ENCODE measurements at places on chromosomes 7 and 10.

GRCh38 chr10:104441329-104442000, 87.8 kb downstream of the CFAP58 start:
- DNase-seq: no peak

DNA sequence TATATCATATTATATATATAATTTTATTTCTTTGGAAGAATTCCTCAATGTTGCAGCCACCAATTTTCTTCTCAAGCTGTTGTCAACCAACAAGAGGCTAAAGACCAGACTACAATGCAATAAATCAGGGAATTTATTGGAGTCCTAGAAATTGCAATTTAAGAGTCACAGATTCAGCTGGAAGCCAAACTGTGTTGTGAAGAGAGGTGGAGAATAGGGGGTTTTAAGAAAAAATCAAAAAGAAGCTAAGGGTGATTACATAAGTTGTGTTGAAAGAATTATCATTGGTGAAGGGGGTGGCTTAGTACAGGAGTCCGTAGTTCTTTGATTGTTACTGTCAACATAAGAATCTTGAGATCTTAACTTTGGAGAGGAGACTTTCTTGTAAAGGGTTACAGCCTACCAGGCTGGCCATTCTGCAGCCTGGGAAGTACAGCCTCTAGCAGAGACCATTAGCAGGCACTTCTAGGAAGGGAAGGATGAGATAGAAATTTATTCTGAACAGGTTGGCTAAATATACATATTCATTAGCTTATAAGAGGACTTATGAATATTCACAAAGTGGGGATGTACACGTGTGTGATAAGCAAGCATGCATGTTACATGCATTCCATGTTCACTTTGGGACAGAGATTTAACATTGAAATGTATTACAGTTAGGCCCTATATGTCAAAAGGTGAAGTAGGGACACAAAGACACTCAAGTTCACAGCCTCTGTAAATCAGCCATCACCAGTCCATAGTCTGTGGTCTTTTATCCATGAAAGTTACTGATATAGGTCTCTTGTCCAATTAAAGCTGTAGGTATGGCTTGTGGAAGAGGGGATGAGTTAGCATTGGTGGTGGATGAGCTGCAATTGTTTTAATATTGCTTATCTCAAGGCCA, 8.3 kb upstream of the TMEM168 start:
- no peak for DNase-seq

GRCh38 chr10:96509017-96509641, 4.6 kb downstream of the TLL2 start:
- no peak for DNase-seq

- no peak for DNase-seq
These were observed 13.4 kb downstream of the HPS1 start for GRCh38 chr10:98433371-98433770.

DNA sequence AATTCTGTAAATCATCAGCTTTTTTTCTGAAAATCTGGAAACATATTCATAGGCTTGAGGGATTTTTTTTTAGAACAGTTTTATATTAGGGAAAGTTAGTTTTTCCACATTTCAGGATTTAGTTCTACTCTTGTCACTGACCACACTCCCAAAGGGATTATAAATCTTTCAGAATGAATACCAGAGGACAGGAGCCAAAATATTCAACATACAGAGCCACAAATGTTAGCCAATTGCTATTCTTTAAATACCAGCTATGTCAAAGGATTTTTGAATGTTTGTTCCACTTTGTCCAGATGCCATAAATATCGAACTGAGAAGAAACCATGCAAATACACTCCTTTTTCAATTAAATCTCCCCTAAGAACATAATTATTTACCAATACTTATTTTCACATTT, 50.7 kb downstream of the ODAD2 start:
- DNase-seq: no peak

GRCh38 chr10:106652279-106652678, 512.2 kb downstream of the SORCS1 start:
- no peak for DNase-seq

DNA sequence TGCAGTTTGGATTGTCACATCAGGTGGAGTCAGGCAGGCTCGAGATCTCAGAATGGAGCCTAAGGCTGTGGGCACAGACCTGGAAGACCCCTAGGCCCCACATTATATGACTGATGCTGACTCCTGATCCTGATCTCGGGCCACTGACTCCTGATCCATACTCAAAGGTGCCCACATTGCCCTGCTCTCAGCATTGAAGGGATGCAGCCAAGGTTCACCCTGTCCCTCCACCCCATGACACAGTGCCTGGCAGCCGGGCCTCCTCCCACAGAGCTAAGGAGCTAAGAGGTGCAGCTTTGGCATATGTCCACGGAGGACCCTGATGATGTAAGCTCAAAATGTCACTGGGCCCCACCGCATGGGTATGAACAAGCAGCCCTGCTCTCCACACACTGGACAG, 36.6 kb downstream of the TCERG1L start:
- no peak for DNase-seq

DNA sequence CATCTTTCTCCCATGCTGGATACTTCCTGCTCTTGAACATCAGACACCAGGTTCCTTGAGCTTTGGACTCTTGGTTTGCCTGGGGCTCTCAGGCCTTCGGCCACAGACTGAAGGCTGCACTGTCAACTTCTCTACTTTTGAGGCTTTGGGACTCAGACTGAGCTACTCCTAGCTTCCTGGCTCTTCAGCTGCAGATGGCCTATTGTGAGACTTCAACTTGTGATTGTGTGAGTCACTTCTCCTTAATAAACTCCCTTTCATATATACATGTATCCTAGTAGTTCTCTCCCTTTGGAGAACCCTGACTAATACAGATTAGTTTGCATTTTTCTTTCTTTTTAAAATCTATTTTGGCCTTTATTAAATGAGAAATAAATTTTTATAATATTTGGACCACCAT, 276.2 kb upstream of the SEMA3C start:
- no peak for DNase-seq

DNA sequence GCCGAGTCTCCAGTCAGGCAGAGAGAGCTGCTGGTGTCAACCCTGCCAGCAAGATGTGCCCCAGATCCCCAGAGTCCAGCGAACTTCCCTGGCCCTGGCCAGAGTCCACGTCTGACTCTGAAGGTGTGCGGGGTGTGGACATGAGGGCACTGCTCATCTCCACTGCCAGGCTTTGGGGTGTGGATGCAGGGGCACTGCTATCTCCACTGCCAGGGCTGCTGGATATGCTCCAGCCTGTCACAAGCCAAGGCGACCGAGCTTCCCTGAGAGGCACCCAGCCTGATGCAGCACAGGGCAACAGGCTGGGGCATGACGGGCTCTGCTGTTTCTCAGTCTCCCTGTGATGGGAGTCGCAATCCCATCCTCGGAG, 596.8 kb downstream of the PTPRN2 start:
- DNase-seq: no peak

DNA sequence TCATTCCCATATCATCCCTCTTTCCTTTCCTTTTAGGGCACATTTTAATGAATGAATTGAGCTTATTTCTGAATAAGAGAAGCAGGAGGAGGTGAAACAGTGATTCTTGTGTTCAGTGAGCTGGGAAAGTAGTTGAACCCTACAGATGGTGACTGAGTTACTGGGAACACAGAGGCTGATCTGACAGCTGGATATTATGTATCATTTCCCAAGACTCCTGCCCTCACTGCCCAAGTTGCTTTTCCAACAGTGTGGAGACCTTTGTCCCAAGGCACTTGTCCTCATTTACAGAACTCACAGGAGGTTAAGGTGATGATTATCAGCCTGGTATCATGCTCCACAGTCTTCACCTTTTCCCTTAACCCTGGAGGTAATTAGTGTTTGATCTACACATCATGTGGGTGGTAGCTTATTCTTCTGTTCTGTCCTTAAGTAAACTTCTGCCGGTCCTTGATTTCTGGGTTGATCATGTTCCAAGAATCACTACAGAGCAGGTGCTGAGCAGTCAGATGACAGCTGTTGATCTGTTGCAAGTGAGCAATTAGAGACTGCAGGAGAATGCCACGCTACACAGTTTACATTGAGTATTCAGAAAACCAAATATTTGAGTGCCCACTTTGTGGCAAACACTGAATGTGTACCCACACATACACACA, 2.6 kb downstream of the PRLHR start:
- no peak for DNase-seq

DNA sequence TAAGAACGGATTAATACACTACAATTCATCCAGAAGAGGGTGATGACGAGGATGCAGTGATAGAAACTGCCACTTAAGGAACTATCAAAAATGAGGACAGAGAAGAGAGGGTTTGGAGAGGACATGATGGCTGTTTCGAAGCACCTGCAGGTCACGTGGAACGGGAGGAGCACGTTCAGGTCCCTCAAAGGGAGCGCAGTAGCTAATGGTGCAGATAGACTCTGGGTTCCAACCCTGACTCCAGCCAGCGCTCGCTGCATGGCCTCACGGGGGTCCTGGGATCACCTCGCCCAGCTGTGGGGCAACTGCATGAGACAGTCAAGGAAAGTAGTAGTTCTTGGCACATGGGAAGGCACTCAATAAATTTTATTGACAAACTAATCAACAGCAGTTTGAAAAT, 208.6 kb upstream of the RNF32 start:
- DNase-seq: no peak

- DNase-seq: no peak
These were observed 899.1 kb upstream of the AUTS2 start for GRCh38 chr7:68699090-68699711.

DNA sequence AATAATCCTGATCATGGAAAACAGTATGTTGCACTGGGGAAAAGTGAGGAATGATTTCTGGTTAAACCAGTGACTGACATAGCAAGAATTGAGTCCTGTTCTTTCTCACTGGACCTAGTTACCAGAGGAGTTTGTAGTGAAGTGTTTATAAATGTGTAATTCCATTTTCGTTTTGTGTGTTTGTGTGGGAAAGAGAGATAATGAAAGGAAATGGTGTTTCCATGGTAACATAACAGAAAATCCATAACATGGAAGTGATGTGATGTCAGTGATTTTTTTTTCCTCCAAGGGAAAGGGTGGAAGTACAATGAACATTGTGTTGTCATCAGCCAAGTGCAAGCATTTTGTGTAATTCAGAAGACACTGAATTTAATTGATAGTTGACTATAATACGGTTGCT, 283.9 kb downstream of the PLXDC2 start:
- no peak for DNase-seq

DNA sequence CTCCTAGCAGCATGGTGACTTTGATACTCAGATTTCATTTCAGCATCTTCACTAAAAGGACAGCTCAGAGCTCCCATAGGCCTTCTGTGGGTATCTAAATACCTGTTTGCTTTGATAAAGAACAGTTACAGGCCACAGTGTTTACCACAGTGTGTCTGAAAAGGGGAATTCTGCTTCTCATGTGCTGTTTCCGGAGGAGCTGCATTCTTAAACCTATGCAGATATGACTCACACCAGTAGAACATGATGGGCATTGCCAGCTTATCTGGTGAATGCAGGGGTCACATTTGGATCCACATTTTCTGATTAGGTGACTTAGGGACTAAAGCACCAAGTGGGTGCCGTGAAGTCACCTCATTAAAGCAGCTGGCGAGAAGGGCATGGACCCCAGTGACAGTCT, 52.6 kb downstream of the TRRAP start:
- peak; percentile 70 for DNase-seq

DNA sequence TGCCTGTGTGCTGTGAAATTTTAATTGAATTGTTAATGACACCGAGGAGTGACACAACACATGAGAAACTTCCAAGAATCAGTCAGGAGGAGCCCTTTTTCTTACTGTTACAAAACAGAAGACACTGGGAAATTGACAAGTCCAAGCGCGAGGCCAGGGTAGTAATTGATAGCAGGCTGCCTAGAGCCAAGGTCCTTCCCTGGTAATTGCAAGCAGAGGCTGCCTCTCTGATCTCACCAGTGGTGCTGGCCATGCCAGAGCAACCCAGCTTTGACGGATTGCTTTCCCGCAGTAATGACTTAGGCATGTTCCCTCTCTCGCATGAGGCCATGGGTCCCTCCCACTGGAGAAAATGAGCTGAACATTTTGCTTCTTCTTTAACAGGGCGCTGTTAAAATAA, 111.5 kb downstream of the LRMDA start:
- DNase-seq: no peak

- DNase-seq: no peak
These were observed at the start of gene RELN for GRCh38 chr7:103989200-103989784. TSS of gene RELN (minus strand) at chr7:103989658. CDS start at chr7:103989356, 302 bp downstream.

DNA sequence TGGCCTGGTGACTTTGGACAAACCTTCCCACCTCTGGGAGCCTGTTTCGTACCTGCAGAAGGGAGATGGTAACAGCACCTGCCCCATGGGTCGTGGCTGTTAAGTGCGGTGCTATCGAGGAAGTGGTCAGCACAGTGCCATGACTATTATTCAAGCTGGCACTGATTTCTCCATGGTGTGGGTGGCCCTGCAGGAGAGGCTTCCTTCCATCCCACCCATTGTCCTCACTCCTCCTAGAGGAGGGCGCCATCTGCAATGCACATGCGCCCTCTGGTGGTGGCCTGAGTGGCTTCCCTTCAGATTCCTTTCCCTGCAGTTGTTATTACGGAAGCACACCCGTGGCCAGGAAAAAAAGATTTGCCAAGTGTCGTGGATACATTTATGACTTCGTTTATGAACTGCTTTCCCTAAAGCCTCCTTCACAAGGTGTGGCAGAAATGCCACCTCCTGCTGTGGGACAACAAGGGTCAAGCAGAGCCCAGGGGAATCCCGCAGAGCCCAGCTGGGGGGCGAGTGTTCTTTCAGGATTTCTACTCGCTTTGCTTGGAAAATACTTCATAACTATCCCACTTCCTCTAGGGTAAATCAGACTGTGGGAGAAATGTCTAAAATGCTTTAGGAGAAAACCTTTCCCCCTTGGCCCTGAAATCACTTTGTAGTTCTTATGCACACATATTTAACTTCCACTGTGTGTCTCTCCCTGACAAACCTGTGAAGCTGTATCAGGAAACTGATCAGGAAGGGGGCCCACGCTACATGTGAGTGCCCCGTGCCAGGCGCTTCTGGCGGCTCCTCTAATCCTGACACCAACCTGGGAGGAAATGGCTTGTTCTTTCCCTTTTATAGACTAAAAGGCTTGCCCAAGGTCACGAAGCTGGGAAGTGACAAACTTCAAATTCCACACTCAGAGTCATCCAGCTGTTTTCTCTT, 98.0 kb upstream of the ANLN start:
- DNase-seq: peak; percentile 76

DNA sequence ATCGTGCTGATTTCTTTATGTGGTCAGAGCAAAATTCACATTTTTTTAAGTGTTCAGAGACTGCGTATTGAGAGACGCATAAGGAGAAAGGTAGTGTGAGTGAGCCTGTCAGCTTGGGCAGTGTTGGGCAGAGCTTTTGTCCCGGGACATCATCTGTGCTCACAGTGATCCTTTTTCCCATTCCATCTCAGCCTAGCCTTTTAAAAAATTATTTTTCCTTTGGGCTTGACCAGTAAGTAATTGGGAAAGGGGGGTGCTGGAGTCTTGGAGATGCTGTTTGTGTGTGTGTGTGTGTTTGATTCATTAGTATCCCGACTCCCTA, 1.5 kb downstream of the NRF1 start:
- DNase-seq: no peak
